ENCODE measurements at places on chromosomes 6 and 20.

DNA sequence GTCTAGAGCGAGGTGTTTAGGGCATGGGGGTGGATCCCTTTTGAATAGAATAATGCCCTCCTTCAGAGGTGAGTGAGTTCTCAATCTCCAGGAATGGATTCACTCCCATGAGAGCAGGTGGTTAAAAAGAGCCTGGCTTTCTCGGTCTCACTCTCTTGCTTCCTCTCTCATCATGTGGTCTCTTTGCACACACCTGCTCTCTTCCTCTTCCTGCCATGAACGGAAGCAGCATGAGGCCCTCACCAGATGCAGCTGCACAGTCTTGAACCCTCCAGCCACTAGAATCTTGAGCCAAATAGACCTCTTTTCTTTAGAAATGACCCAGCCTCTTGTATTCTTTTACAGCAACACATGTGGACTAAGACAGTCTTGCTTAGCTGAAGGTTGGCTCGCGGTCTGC lies 119.3 kb downstream of the BMP7 start:
- DNase-seq: no peak

DNA sequence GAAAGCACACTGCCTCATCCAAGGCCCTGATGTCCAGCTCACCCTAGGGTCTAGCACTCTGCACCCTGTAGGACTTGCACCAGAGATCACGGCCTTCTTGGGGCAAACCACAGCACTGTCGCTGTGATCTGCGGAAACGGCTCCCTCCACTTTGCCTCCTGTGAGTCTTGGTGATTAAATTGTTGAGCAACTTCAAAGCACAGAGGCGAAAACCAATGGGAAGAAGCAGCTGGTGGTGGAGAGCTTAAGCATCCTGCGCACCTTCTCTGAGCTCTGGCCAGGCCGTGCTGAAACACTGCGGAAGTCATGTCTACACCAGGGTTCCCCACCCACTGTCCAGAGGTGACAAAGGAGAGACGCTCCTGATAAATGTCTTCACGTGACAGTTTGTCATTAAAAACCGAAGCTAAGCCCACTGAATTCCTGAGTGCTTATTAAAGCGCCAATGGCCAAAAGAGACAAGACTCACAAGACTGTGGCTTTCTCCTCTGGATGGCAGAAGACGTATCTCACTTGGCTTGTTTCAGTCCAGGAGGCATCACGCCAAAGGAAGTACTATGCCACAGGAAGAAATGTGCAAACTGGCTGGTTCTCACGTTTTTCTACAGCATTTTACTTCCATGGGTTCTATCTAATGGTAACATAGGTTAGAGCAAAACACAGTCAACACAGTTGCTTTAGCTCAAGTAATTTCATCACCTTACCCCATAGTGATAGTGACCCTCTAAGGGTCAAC lies 3.1 kb downstream of the RAMACL start:
- DNase-seq: no peak

GRCh38 chr6:14729129-14729871 lies 516.6 kb upstream of the JARID2 start:
- no peak for DNase-seq

GRCh38 chr6:1423578-1423977 lies 34.2 kb downstream of the FOXF2 start:
- no peak for DNase-seq

GRCh38 chr6:4039348-4039747 lies 39.6 kb downstream of the FAM217A start:
- no peak for DNase-seq

DNA sequence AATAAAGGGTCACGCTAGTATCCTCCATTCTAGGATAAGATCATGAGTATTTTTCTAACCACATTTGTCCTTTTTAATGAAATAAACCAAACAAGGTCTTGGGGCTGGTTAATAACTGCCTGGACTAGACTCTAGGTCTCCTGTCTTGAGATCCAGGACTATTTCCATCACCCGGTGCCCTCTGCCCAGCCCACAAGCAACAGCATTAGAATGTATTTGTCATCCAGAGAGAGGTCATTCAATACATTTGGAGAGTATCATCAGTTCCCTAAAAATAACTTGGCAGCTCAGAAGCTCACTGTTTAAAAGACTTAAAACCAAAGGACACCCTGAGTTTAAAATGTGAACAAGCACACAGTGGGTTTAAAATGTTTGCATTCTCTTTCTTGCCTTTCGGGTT lies 4.4 kb upstream of the RBM24 start:
- no peak for DNase-seq

GRCh38 chr20:32762754-32763201 lies 593 bp downstream of the DNMT3B start:
- no peak for DNase-seq

GRCh38 chr6:71034563-71035345 lies 77.9 kb upstream of the B3GAT2 start:
- peak; percentile 26 for DNase-seq

GRCh38 chr6:42251911-42252637 lies 34.4 kb upstream of the MRPS10 start:
- DNase-seq: no peak

DNA sequence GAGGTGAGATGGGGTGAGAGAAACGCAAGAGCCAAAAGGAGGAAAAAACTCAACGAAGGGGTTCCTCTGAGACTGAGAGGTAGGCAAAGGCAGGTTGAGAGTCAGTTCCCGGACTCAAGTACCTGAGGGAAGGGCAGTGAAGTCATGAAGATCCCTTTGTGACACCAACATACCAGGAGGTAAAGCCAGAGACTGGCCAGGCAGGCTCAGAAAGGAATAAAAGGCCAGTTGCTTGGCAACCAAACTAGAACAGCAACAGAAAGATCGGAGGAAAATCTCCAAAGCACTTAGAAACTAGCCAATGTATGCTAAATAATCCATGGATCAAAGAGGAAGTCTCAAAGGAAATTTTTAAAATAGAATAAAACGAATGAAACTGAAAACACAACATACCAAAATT lies 209.8 kb upstream of the PROKR2 start:
- no peak for DNase-seq

GRCh38 chr6:67000121-67000520 lies 1293.1 kb upstream of the EYS start:
- peak; percentile 77 for DNase-seq

GRCh38 chr6:17032988-17033634 lies 68.7 kb upstream of the STMND1 start:
- no peak for DNase-seq

- DNase-seq: no peak
Observed at GRCh38 chr6:116027801-116028200, 32.9 kb downstream of the FRK start.

GRCh38 chr20:50540620-50541605 lies 30.7 kb downstream of the PTPN1 start:
- DNase-seq: no peak

DNA sequence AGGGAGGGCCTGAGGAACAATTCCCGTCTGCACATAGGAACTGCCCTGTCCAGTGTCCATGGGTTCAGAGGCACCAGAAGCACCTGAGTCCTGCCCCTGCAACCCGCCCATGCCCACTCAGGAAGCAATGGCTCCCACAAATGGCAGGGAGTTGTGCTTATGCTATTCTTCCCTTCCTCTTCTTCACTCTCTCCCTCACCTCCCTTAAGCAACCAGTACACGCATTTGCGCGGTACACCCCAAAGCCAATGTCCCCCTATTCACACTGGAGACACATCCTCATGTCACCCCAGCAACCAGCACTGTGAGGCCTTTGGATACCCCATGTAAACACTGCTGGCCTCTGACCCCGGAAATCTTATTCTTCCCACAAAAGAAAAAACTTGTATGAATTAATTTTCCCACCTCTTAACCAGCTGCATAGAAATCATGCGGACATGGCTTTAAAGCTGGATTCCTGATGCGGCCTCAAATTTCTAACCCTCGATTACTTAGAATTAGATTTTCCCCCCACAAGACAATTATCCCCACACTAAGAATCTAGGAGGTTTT lies 30.9 kb downstream of the FYN start:
- no peak for DNase-seq

DNA sequence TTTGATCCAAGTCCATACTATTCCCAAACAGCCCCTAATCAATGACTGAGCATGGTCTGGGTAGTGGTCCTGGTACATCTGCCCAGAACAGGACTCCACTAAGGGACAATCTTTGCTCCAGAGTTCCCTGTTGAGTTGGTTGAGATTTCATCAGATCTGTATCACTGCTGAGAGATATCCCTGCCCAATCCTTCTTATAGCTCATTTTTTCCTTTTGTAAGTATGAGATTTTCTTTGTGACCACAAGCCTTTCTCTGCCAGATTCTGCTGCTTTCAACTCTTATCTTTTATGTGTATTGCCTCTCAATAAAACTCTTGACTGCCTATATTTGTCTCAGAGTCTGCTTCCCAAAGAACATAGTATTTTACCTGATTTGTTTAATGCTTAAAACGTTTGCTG lies 46.2 kb upstream of the LAMA2 start:
- no peak for DNase-seq

GRCh38 chr6:118350881-118351430 lies 197.1 kb upstream of the PLN start:
- peak; percentile 86 for DNase-seq

DNA sequence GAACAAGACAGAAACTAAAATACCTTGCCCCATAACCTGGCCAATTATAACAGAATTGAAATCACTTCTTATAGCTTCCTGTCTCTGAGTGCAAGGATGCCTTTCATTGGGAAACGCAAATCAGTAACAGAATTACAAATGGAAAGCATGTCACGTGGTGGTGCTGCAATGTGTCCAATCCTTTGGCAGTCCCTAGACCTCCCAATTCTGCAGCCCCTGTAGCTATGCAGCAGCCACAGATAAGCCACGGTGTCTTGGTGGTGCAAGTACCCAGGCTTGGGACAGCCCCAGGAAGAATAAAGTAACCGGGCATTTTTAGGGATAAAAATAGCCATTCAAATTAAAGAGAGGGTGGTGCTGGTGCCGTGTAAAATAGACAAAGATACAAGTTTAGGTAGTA lies 134.6 kb upstream of the CCN2 start:
- no peak for DNase-seq

- DNase-seq: no peak
Observed at GRCh38 chr20:36847009-36847709, 28.8 kb upstream of the TLDC2 start.

DNA sequence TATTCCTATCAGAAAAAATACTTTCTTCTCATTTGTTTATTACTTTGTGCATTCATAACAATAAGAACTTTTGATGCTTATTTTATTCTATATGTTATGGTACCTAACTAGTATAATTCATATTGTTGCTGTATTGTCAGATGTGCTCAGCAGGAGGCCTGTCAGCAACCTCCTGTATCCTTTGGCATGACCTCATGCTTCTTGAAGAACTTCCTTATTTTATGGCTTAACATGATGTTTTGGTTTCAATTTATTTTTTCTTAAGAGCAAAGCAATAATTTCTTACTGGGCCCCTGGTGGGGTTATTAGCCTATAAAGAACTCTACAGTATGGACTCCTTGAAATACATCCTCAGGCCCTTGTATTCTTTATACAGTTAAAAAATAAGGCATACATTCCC lies 17.3 kb downstream of the GGTLC1 start:
- no peak for DNase-seq

DNA sequence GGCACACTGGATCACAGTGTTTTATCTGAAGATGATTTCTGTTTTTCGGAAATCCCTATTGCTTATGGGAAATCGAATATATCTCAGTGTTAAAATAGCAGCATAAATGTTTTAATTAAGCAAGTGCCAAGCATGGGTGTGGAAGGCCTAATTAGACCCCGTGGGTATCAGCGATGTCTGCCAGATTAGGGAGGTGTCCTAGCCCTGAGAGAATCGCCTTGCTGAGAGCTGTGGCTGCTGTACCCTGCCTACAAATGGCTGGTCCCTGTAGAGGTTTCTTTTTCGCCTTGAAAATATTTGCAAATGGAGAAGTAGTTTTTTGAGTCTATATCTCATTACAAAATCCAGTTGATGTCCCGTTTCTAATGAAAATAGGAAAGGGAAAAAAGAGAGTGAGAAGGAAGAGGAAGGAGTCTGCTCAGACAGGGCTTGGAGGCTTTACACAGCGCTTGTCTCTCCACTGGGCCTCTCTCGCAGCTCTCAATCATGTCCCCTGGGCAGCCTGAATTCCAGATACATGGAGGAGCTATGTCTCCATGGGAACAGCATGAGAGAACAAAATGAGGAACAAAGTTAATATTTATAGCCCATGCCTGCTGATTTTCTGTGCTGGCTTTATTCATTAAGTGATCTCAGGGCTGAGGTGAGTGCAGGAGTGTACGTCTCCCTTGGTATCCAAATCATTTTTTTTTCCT lies 35.2 kb upstream of the BCLAF1 start:
- DNase-seq: no peak

DNA sequence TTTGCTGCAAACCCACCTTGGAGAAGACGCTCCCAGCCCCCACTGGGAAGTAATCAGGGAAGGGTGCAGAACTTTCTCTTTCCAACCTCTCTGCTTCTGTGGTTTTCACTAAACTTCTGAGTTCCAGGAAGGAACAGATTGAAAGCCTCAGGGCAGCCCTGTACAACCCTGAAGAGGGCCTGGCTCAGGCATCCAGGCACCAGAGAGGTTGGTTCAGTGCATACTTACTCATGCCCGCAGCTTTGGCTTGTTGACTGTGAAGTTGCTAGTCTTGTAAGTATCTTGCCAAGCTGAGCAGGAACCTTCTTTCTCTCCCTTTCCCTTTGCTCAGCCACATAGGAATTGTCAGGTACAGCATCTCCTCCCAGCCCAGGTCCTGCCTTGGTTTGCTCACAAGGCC lies 272.2 kb upstream of the FOXQ1 start:
- no peak for DNase-seq

GRCh38 chr20:48782053-48782452 lies 45.7 kb downstream of the PREX1 start:
- no peak for DNase-seq

- no peak for DNase-seq
Observed at GRCh38 chr20:57928181-57928967, 218.6 kb upstream of the PMEPA1 start.

- peak; percentile 5 for DNase-seq
Observed at GRCh38 chr6:79466207-79466834, 70.9 kb downstream of the LCA5 start.

DNA sequence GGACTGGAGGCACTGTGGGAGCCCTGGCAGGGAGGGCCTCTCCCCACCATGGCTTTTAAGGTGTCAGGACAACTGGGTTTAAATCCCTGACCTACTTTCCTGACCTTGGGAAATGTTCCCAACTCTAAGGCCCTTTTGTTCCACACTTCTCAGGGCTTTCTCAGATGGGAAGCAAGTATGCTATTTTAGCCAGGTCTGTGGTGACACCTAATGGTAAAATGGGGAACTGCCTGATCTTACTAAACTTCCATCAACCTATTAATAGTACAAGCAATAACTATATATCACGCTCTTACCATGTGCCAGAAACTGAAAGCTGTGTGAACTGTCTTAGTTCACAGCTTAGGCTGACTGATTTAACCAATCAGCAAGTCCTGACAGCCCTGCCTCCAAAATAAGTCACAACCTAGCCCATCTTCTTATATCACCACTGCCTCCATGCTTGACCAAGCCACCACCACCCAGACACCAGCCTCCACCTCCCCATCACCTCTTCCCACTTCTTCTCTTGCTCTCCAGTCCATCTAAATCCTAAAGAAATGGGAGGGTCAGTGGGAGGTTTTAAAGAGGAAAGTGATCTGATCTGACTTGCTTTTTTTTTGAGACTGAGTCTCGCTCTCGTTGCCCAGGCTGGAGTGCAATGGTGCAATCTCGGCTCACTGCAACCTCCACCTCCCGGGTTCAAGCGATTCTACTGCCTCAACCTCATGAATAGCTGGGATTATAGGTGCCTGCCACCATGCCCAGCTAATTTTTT lies 6.9 kb upstream of the BLCAP start:
- DNase-seq: peak; percentile 60

All from NCI-H526 (cell line).